ENCODE measurements at places on chromosomes 3 and 15.
A peak's percentile ranks its signal among the peaks of the same experiment; 100 is the strongest.

GRCh38 chr15:31383139-31383538 is 56.5 kb downstream of the KLF13 start:
- DNase-seq, result no peak

DNA sequence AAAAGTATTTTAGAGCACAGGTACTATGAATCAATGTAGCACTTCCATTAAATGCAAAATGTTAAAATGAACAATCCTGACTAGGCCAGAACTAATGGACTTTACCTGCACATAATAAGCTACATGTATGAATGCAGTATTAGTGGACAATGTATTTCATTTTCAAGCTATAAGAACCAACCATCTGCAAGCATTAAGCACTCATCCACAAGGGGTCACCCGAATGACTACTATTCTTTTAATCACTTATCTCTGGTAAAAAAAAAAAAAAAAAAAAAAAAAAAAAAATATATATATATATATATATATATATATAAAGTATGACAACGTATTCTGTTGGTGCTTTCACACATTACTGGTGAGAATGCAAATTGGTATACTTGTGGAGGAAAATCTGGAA is 7.2 kb downstream of the HERC1 start:
- no peak for DNase-seq

GRCh38 chr3:60909526-60909925 is 341.7 kb downstream of the FHIT start:
- DNase-seq, result no peak

DNA sequence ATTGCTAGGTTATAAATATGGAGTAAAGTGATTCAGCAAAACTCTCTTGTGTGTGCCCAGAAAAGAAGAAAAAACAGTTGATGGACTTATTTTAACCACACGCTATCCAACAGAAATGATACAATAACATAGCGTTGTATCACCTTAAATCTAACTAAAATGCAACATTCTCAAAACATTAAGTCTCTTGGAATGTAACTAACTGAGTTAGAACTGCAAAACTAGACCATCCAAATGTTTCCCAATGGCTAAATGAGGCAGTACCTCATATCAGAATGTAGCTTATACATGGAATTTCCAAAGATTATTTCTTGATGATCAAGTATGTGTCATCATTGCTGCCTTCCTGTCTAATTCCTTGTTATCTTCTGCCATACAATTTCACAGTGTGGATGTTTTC is 187.9 kb downstream of the CNTN3 start:
- DNase-seq, result no peak

- DNase-seq, result no peak
Measured at GRCh38 chr3:33722191-33722590, 4.1 kb upstream of the CLASP2 start.

DNA sequence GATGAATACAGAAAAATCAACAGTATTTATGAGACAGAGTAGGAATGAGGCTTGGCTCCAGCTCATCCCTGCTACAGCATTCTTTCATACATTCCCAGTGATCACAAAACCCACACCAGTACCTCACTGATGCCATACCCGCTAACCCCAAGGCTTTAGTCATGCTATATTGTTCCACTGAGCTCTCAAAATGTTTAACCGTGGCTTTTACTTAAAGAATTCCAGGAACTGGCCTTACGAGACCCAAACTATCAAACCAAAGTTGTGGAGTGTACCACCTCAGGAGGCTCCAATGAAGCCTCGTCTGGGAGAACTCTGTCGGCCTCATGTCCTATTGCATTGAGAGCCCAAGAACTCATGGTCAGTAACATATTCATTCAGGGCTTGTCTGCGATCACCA is 278.9 kb downstream of the ULK4 start:
- DNase-seq, result no peak

GRCh38 chr3:101288294-101288693 is 32.1 kb downstream of the IMPG2 start:
- no peak for DNase-seq

GRCh38 chr3:138800248-138800647 is 34.5 kb downstream of the PIK3CB start:
- DNase-seq, result no peak

GRCh38 chr3:37969596-37970100 is 20.9 kb upstream of the VILL start:
- no peak for DNase-seq

DNA sequence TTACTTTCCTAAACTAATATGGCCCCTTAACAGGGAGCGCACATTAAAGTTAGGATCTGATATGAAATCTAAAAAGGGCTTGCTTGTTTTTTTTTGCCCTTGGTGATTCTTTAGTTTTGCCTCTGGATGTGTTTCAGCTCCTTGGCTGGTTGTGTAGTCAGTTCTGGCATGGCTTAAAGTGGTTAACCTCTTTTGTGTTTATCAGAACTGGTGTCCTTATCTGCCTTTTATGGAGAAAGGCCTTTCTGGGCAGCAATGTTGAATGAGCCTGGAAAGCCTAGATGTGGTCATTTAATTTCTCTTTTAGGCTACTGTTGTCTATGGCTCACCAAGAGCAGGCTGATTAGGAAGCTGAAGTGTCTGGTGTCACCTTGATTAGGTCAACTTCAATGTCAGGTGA is 254.5 kb upstream of the ROPN1 start:
- DNase-seq, result no peak

DNA sequence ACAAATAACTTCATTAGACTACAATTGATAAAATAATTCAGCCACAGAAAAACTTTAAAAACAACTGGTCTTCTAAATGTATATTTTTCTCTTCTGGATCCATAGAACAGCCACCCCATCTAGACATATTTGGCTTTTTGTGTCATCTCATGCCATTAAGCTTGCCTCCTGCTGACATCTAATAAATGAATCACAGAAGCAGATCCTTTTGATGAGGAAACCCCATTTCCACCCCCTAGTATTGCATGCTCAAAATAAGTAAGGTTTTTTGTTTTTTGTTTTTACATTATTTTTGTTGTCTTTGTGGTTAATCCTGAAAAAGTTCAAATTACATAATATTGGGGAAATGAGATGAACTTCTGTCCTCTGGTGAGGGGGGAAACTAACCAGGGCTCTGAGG is 94.8 kb downstream of the DUT start:
- no peak for DNase-seq

DNA sequence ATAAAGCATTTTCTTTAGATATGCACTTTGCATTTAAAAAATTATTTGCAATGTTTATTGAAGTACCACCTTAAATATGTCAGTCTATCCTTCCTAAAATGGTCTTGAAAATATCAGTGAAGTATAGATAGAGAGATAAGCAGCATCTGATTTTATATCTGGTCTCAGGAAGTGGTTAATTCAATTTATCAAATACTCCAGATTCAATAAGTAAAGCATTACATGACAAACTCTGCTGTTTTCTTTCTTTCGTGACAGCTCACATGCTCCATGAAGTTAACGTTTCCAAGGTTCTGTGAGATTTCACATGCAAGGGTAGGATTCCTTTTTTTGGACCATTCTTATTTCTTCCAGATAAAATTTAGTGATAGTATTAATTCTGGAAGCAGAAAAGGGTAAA is 775.4 kb upstream of the ROBO1 start:
- DNase-seq, result no peak

GRCh38 chr3:39056151-39056550 is 4.3 kb downstream of the WDR48 start:
- no peak for DNase-seq

DNA sequence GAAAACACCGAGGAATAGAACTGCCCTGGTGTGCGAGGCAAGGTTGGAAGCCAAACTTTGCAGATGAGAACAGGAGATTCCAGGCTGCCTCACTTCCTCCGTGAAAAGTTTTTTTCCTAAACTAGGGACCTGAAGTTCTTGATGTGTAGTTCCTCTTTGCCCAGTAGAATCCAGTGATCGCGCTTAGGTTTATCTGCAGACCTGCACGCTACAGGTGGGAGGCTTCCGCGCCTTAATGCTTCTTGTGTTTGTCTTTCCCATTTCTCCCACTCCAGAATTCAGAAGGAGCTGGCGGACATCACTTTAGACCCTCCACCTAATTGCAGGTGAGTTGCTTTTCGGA is 5.4 kb downstream of the UBE2E1 start:
- DNase-seq, result no peak

DNA sequence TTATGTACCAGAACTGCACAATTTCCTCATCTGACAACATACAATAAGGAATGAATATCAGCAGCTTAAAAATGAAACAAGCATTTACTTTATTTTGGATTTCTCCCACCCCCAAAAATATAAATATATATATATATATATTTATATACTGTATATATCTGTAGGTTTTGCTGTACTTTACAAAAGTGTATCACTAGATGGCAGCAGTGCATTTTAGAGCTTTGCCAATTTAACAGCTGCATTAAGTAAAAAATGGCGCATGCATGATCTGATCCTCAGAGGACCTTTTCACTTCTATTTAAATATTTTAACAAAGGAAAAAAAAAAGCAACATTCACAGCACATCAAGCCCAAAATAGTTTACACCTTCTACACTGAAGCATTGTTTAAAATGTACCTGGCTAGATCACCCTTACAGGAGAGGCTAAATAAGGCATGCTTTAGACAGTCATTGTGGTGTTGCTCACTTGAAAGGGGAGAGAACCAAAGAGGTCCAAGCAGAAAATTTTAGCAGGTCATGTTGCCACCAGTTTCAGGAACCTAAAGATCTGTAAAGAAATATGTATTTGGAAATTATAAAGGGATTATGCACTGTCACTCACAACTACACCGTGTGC is 72.6 kb downstream of the NPTN start:
- peak; percentile 40 for DNase-seq

All from amniotic stem cell (primary cell).